ENCODE measurements at places on chromosomes 4 and X. TPM values are rescaled to one million over a fixed set of nuclear protein-coding genes. Genes with fewer than 3 reads are reported as not detected.

- no peaks in the 10 kb centered on the region for H3K27me3 ChIP-seq
- no peak overlapping the region for H3K4me3 ChIP-seq
- no peaks in the 10 kb centered on the region for H3K4me1 ChIP-seq
- DNase-seq, result no peak
Observed at GRCh38 chr4:66575008-66575696, 904.9 kb upstream of the EPHA5 start.

AKAP4 gene
- polyA plus RNA-seq, result not detected

DNA sequence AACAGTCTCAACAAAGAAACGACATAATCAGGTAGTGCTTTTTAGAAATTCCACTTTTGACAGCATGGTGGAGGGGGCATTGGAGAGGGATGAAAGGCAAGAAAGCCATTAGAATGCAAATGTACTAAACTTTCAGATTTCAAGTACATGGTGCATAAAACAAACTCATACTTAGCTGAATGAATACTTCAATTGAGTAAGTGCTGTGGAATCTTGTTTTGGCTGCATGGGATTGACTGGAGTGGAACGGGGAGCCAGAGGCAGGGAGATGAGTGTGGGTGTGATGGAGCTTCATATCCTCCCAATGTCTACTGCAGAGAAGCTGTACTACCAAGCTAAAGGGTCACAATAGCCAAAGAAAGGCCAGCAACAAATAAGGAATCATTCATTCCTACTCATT lies 52.4 kb downstream of the USP46 start:
- no peaks in the 10 kb centered on the region for H3K4me1 ChIP-seq
- peaks cover 5% of the 10 kb centered on the region for H3K36me3 ChIP-seq
- no peak overlapping the region for H3K27ac ChIP-seq

SSX4B gene
- polyA plus RNA-seq, result not detected
